ENCODE measurements at places on chromosomes 2 and 18.

DNA sequence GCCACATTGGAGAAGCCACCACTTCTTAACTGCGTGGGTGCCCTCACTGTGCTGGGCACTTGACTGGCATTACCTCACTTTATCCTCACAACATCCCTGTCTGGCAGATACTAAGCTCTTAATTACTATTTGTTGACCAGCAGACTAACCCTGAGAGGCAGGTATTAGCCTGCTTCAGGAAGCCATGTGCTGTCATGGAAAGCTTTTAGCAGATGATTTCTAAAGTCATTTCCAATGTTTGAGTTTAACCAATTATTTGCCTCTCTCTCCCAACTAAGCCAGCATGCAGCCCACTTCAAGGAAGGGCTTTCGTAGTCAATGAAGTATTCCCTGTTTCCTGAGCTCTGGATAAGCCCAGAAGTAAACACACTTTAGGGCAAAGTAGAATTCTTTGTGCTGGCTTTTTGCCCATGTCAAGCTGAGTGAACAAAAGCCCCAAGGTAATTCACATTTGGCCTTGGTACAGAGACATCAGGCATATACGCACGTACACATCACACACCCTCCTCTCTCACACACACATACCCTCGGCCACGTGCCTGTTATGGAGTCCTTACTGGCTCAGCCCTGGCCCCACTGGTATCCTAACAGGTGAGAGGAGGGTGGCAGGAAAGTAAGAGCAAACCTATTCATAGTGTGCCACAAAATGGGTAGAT lies 108.6 kb downstream of the C1D start:
- DNase-seq, result no peak

GRCh38 chr2:234587341-234588053 lies 90.6 kb upstream of the ARL4C start:
- DNase-seq, result peak; percentile 58

DNA sequence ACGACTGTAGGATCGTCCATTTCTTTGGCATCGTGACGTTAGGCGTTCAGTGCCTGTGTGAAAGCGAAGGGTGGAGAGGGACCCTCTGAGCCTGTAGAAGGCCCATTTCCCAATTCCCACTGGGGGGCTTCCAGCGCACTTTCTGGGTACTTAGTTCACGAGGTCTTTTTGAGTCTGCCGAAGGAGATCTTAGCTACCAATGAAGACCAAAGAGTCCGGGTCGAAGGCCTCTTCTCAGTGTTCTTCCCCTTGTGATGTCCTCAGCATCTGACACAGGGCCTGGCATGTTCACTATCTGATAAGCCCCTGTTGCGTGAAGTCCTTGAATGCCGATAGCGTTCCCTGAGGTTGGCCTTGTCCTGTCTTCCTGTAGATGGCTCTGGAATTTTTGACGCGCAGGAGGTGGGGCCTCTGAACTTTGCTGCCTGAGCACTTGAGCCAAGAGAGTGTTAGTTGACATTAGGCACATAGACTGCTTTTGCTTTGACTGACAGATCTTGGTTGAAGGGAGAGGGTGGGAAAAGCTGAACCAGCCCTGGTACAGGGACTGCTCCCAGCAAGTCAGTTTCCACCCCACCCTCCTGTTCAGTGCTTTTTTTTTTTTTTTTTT lies 52.8 kb downstream of the LDLRAD4 start:
- no peak for DNase-seq

DNA sequence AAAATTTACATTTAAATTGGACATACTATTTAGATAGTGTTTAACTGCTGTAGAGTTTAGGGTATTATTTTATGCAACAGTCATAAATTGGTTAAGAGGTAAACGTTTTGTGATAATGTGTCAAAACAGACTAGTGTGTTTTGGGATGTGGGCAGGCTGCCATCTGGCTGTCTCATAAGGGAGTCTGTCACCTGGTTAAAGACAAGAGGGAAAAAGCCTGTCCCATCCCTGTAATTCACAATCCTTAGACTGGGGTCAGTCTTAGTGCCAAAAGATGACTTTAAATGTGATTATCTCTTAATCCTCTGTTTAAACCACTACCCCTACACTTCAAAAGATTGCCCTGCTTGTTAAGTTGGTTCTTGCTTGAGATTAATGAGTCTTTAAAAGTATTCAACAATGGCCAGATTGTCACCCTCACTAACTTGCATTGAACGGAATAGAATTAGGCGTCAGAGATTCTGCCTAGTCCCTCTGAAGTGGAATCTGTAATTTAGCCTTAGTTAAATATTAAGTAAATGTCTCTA lies 59.2 kb downstream of the SGPP2 start:
- no peak for DNase-seq

DNA sequence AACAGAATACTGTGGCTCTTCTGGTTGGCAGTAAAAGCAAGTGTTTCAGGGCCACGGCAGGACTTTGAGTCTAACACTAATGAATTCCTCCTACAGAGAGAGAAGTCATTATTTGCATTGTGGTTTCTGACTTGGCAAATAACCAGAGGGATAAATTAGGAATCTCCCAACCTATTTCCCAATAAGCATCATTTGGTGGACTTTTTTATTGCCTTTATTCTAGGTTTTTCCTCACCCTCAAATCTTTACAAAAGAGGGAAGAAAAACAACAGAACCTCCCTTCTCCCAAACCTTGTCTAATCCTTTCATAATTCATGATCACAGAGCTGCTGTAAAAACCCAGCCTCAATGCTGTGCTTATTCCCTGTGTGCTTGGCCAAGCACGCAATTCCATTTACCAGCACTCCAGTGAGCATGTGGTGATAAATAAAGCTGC lies 179.7 kb downstream of the AGPS start:
- no peak for DNase-seq

DNA sequence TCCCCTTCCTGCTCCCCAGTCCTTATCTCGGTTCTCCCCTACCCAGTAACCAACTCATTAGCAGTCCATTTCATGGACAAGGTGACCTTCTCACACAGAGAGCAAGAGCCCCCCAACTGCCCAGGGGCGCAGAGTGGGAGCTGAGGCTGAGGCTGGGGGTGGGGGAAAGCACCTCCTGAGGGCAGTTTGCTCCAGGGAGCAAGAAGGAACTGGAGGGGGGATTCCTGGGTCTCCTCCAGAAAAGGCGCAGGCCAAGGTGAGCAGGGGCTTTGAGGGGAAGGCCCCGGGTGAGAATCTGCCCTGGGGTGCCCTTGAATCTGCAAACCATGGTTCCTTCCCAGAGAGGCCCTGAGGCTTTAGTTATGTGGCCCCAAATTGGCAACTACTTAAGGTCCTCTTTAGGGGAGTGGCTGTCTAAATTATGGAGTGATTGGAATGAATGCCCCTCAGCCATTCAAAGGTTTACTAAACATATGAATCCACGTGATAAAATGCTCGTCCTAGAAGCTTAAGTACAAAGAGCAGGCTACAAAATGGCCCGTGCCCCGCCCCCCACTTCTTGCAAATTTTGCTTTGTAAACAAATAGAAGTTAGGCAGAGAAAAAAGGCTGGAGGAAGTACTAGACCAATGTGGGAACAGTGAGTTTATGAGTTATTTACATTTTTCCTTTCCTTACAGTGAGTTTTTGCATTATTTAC lies 123.5 kb upstream of the HS6ST1 start:
- no peak for DNase-seq

GRCh38 chr2:11073251-11073650 lies 82.0 kb upstream of the SLC66A3 start:
- DNase-seq, result peak; percentile 34

GRCh38 chr18:74524097-74524496 lies 10.2 kb upstream of the CNDP1 start:
- DNase-seq, result no peak

Data from fibroblast of skin of back (primary cell).